ACHN (cell line): ENCODE measurements at places on chromosomes 16 and 17.

- no peak for DNase-seq
Measured at GRCh38 chr17:13113821-13114525, 96.1 kb upstream of the ELAC2 start.

GRCh38 chr16:49605536-49606254, 232.1 kb downstream of the C16orf78 start:
- DNase-seq = no peak

DNA sequence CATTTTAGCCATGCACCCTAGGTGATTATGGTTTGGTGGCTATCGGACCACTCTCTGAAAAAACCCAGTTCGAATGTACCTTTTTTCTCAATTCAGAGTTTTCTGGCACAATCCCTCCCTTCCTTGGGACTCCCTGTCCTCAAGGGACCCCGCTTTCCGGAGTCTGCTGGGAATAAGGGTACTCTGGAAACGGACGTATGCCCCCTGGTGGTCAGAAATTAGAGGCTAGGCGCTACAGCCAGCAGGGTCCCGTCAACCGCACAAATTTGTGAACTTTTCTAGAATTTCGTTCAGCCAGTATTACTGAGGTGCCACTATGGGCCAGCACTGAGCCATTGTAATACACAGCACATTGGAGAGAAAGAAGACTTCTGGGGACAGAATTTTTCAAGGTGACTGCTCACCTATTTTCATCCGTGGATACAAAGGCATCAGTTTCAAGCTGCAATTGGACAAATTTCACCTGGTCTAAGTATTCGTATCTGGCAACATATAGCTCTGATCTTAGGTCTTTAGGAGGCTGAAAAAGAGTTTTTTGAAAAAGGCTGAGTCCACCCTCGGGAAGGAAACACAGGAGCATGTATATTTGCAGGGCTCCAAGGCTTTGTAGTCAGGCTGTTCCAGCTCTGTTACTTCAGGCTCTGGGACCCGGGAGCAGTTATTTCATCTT, 27.1 kb upstream of the CRYBA1 start:
- DNase-seq = peak; percentile 85

GRCh38 chr16:48901712-48902374, 291.9 kb upstream of the N4BP1 start:
- DNase-seq = peak; percentile 41

GRCh38 chr16:89344846-89345611, 127.5 kb downstream of the ZNF778 start:
- DNase-seq = no peak

DNA sequence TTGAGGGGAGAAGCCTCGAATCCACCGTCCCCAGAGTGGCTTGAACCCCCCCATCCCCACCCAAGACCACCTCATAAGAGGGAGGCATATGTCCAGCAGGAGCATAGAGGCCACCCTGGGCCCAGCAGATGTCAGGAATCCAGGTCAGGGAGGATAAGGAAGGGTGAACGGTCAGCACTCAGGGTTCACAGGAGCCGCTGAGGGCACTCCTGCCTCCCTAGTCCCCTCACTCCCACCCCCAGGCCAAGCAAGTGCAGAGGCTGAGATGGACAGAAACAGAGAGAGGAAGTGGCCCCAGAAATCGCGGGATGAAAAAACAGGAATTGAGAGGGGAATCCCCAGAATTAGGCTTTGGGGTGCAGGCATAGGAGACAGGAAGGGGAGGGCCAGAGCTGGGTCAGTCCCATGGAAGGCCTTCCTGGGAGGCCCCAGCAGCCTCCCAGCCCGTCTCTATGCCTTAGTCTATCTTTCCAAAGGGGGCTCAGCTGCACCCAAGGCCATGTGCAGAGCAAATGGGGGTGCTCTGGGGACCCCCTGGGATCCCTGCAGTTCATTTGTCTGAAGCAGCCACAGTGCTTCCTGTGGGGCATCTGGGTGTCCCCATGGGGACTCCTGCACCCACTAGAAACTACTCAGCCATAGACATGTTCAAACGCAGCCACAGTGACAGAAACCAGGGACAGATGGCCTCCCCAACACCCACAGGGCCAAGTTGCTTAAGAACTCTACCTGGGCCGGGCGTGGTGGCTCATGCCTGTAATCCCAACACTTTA, 1.7 kb downstream of the CMTM3 start:
- DNase-seq = no peak

- no peak for DNase-seq
Measured at GRCh38 chr17:27659683-27660082, 28.7 kb downstream of the LGALS9 start.

DNA sequence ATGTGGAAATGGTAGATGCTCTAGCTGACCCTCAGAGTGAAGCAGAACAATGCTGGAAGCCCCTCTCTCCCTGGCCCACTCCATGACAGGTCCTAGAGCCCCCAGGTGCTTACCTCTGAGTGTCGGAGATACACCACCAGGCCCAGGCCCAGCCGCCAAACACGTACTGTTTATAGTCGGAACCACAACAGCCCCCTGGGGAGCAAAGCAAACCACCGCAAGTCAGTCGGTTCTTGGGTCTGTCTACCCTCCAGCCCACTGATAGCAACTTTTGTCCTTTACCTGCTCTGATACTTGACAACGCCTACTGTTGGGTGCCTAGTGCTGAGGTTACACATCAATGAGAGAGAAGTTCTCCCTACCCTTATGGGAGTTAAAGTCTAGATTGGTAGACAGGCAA, 8.7 kb downstream of the FLOT2 start:
- no peak for DNase-seq

- DNase-seq = peak; percentile 44
Measured at GRCh38 chr17:4739122-4740024, at the start of the genes CXCL16 and ZMYND15. TSS of gene CXCL16 (minus strand) at chr17:4739928. CDS start at chr17:4739339, 589 bp downstream. TSS of gene ZMYND15 (plus strand) at chr17:4739833. CDS start at chr17:4740549, 716 bp downstream.

GRCh38 chr16:27426423-27427408, 24.7 kb downstream of the IL21R start:
- peak; percentile 97 for DNase-seq

- DNase-seq = no peak
Measured at GRCh38 chr16:12507366-12507765, 296.3 kb downstream of the CPPED1 start.

GRCh38 chr16:79601931-79602627, 1.5 kb upstream of the MAF start:
- peak; percentile 68 for DNase-seq

DNA sequence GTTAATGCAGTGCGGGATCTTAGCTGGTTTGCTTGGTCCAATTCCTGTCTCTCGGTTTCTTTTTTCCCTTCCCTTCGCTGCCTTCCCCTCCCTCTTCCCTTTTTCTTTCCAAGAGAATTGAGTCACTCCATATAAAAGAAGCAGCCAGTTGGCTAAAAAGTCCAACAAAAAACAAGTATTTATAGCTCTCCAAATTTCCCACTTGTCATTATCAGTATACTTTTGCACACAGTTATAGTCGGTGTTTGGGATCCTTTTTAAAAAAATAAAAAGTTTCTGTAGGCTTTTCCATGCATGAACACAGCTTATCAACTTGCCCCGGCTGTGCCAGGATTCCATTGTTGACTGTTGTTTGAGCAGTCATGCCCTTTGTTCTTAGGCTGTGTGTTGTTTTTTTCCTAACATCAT, 24.9 kb downstream of the HMOX2 start:
- DNase-seq = peak; percentile 63

DNA sequence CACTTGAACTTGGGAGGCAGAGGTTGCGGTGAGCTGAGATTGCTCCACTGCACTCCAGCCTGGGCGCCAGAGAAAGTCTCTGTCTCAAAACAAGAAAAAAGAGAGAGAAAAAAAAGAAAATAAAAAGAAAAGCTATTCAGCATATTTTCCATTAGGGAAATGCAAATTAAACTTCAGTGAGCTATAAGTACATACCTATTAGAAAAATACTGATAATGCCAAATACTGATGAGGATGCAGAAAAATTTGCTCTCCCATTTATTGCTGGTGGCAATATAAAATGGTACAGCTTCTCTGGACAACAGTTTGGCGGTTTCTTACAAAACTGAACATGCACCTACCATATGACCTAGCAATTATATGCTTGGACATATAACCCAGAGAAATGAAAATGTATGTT, 9.8 kb downstream of the KRT10 start:
- no peak for DNase-seq

DNA sequence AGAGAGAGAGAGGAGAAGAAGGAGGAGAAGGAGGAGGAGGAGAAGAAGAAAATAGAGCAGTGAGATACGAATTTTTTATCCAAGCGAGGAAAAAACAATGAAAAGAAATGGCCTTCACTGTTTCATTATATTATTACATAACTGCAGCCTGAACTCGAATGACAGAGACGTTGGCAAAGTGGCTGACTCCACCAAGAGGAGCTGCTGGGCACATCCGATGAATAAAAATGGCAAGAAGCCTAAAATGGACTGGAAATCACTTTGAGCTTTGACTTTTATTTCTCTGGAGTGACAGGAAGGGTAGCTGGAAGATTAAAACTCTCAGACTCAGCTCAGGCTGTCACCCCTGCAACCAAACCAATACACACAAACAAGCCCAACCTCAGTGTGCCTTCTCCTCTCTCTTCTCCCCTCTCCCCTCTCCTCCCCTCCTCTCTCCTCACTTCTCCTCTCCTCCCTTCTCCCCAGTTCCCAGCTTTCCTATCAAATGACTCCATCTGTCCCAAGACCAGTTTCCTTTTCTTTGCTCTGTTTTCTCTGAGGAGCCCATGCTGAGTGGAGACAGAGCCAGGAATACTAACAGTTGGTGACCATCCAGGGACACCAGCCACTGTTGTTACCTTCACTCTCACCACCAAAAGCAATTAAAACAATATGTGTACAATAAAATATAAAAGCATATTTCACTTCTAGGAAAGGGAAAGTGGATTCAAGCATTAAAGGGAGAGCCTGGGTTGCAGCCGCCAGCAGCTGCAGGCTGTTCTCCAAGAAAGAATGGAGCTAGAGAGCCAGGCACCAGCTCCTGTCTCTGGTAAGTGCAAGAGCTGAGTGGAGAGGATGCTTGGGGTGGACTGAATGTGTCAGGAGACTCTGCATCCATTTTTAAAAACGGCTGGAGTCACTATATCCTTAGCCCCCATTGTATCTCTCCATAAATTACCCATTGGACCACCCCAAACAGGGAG, 51.2 kb downstream of the SOX9 start:
- no peak for DNase-seq

DNA sequence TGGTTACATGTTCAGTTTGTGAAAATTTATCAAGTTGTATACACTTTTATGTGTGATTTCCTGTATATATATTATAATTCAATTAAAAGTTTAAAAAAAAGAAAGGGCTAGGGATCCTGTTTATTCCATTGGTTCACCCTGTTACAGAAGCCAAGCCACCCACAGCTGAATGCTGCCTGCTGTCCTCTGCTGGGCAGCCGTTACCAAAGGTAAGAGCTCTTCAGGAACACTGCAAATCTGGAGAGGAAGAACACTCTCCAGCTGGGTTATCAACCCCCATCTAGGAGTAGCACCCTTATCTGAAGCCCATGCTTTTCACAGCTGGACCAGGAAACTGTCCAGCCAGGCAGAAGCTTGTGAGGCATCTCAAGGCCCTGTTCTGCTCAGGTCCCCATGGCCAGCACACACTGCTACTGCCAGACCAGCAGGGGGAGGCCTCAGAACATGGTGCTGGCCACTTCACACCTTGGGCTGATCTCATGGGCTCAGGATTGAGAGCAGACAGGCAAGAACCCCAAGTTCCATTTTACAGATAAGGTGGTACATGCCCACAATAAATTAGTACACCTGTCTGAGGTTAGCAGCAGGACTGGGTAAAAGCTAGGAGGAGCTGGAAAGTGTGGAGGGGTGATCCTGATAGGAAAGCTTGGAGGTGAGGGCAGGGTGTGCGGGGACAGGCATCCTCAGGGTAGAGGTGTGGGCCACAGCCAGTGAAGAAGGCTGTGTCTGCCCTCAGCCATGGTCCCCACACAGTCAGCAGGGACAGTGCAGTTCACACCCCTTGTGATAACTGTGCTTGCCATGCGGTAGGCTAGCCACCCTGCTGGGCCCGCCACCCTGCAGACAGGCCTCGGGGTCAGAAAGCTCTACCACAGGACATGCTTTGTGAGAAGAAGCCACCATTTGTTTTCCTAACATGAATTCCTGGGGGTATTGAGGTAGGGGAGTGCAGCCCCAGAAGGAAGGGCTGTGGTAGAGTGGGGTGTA, 54.3 kb upstream of the SREBF1 start:
- peak; percentile 76 for DNase-seq

DNA sequence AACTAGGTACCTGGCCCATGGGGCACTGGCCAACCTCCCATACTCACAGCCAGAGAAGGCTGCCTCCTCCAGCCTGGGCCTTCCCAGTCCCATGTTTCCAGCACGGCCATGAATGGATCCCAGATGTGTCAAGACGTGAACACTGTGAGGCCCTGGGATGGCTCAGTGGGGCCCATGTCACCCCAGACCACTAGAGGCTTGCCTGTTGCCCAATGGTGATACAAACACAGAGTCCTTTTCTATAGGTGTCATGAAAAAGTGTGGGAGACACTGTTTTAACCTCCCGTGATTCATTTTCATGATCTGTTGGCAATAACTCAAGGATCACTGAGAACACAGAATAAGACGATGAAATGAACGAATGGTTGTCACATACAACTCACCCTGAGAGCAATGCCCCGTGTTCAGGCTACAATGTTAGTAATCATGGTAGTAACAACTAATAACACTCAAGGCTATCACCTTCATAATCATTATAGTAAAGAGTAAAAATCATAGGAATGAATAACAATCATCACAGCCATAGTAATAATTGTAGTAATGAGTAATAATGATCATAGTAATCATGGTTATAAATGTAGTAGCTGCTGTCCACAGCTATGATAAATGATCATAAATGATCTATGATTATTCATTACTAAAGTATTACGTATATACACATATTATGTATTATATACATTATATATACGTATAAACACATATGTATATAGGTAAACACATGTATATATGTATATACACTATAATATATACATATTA, 64.0 kb downstream of the DYNLRB2 start:
- DNase-seq = no peak

DNA sequence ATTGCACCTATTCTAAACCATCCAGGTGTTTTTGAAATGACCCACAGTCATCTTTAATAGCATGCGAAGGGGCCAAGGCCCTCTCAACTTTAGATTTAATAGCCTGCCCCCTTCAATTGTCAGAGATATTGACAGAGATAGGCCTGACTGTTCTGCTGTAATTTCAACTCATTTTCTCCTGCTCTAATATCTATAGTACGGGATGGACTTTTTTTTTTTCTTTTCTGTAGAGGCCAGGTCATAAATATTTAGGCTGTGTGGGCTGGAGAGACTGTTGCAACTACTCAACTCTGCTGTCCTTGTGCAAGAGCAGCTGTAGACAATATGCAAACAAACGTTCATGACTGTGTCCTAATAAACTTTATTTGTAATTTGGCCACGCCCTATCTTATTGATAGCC, 24.7 kb upstream of the KRT20 start:
- DNase-seq = no peak

DNA sequence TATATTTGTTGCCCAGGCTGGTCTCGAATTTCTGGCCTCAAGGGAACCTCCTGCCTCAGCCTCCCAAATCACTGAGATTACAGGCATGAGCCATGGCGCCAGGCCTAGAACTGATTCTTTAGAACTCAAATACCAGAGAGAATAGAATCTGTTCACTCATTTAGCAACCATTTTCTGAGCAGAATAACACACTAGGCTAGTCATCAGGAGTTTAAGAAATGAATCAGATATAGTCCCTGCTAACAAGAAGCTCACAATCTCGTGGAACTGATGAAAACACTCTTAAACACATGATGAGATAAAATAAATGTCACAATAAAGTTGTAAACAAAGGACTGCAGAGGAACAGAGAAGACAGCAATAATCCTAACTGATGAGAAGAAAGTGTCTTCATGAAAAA, 55.8 kb upstream of the ADCY9 start:
- DNase-seq = no peak

GRCh38 chr16:4624827-4625559, 367 bp downstream of the MGRN1 start:
- DNase-seq = peak; percentile 74
